ENCODE measurements at places on chromosomes 13 and 19.
A peak's percentile ranks its signal among the peaks of the same experiment; 100 is the strongest.

- no peak for DNase-seq
These were observed 122.0 kb downstream of the SIPA1L3 start for GRCh38 chr19:38028913-38029510.

GRCh38 chr19:54162241-54162805 is 2.8 kb upstream of the LENG1 start:
- peak; percentile 66 for DNase-seq

DNA sequence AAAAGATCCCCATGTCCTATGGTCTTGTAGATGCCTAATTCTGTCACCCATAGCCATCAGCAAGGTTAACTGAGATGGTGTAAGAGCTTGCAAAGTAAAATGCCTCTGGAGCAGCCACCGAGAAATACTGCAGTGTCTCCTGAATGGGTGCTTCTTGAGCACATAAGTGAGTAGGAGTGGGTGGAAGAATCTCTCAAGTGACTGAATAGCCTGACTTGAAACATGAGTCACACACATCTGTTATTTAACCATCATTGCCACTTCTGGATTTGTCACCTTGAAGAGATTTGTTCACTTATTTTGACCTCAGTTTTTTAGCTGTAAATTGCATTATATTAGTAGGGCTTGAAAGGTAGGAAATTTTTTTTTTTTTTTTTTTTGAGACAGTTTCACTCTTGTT is 2.3 kb downstream of the ZNF714 start:
- DNase-seq = no peak

DNA sequence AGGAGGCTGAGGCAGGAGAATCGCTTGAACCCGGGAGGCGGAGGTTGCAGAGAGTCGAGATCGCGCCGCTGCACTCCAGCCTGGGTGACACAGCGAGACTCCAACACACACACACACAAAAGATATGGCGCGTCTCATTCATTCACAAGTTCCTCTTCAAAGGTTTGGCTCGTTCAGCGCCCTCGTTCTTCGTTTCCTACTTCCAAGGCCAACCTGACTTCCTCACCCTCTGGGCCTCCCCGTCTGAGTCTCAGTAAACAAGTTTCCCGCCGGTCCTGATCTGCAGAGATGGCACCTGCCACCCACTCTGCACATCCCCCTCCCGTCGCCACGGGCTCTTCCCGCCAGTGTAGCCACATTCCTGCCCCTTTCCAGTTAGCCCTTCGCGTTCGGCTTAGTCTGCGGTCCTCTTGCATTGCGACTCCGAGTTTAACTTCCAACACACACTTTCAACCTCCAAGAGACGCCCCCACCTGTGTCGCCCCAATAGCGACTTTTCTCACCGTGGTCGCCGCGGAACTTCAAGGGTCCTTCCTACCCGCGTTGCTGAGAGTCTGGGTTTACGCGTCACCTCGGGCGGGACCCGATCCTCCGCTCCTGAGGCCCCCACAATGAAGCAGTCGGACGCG is 1.3 kb upstream of the BSG start:
- peak; percentile 15 for DNase-seq
